ENCODE measurements at places on chromosomes 2 and 18.

GRCh38 chr2:66017763-66018162 lies 417.2 kb upstream of the MEIS1 start:
- no peak for DNase-seq

DNA sequence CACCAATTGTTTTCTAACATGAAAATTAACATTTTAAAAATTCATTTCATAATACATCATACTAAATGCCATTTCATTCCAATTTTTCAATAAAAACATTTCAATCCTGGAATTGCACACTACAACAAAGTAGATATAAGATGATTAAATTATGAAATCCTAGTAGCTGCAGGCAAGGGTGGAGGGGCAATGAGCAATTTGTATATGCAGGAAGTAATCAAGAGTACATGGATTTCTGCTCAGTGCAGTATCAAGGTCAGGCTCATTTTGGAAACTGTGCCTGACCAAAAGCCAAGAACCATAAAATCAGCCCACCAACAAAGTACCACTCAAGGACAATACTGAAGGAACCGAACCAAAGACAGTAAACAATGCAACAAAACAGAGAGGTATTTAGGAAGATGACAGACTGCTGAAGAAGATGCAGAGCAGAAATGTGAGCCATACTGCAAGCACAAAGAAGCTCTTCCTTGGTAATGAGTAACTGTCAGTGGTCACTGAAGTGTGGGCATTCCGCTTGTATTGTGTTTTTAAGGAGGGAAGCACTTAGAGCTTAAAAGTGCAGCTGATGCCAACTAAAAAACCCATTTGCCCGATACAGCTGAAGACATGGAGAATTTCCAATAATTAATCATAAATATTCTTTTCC lies 34.5 kb upstream of the DSEL start:
- no peak for DNase-seq

GRCh38 chr2:146661473-146662096 lies 1183.2 kb upstream of the ACVR2A start:
- no peak for DNase-seq

DNA sequence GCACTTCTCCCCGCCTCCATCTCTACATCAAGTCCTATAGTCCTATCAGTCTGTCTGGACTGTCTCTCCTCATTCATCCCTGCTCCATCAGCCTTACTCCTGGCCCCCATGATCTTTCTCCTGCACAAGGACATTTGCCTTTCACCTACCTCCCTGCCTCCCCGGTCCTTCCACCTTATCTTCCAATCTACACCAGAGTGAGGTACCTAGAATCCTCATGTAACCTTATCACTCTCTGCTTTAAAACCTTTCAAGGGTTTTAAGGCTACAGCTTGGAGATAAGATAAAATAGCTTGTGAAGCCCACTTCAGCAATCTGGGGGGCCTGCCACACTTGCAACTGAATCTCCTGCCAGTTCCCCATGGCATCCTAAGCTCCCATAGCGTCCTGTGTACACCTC lies 12.8 kb downstream of the CDC42EP3 start:
- DNase-seq: no peak

DNA sequence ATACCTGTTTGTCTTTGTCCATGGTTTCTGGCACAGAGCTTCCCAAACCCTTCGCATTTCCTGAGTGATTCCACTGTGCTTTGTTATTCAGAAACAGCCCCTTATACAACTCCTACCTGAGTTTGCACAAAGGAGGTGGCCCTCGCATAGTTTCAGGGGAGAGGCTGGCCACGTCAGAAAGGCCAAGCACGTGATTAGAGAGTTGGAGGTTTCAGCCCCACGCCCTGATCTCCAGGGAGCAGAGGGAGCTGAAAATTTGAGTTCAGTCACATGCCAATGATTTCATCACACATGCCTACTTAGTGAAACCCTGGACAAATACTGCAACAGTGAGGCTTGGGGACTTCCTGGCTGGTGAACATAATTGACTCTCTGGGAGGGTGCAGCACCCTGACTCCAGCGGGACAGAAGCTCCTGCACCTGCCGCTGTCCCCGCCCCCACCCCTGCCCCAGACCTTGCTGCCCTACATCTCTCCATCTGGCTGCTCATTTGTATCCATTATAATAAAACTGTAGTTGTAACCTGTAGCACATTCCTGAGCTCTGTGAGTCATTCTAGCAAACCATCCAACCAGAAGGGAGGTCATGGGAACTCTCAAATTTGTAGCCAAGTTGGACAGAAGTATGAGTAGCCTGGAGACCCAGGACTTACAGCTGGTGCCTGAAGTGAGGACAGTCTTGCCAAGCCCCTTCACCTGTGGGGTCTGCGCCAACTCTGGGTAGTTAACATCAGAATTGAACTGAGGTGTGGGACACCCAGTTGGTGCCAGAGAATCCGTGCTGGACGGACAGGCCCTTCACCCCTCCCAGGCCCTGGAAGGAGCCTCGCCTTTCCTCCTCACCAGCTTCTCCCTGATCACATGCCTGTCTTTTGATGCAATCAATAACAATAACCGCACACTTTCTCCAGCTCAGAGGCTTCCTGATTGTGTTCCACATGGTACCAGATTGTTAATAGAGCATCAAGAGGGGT lies 224.3 kb downstream of the ANAPC1 start:
- no peak for DNase-seq

DNA sequence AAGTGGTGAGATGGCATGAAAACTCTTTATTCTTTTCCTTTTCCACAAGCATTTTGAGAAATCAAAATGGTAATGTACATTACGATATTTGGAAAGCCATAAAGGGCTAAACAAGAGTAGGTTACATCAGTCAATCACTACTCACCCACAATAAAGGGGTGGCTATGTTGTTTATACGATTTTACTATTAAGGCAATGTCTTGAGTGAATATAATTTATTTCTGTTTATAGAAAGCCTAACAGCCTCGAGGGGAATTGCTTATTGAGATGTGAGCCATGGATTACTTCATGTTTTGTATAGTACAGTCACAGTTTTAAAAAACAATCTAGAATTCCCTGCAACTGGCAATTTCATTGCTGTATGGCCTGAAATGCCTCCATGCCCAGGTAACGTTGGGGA lies 237.5 kb upstream of the RBBP8 start:
- no peak for DNase-seq

- no peak for DNase-seq
Observed at GRCh38 chr18:64765908-64766307, 617.0 kb upstream of the LINC00305 start.

GRCh38 chr2:231450548-231450989 lies 13.7 kb downstream of the NCL start:
- no peak for DNase-seq

- no peak for DNase-seq
Observed at GRCh38 chr2:74688881-74689280, 34.8 kb downstream of the SEMA4F start.

DNA sequence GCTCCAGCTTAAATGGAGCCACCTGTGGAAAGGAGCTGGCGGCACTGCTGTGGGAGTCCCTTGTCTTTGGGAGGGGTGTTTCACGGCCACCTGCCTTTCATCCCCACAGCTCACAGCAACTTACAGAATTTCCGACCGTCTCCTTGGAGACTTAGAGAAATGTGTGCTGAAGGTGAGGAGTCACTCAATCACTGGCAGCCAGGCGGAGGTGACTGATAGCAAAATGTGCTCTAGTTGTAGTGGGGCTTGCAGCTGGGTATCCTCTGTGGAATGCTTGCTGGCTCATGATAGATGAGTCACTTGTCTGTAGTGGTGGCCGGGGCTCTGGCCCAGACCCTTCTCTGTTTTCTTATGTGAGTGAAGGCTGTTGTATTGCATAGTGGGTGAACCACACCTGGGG lies 110.7 kb downstream of the SH3RF3 start:
- DNase-seq: no peak

DNA sequence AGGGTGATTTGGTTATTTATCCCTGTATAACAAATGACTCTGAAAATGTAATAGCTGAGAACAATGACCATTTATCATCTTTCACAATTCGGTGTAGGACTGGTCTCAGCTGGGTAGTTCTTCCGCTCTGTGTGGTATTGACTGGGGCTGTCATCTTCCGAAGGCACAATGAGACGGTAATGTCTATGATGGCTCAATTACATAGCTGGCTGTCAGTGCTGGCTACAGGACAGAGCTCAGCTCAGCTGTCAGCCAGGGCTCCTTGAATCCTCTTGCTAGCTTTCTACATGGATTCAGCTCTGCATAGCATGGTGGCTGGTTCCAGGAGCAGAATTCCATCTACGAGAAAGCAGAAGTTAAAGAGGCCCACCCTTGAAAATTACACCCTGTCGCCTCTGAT lies 483.8 kb downstream of the TDRD15 start:
- no peak for DNase-seq

GRCh38 chr2:5868931-5869330 lies 176.7 kb downstream of the SOX11 start:
- DNase-seq: no peak

- DNase-seq: no peak
Observed at GRCh38 chr2:68723181-68723580, 11.4 kb upstream of the ARHGAP25 start.

GRCh38 chr2:198852248-198852647 lies 605.5 kb downstream of the SATB2 start:
- no peak for DNase-seq

GRCh38 chr18:75937306-75937705 lies 509.8 kb upstream of the SMIM21 start:
- DNase-seq: no peak

- no peak for DNase-seq
Observed at GRCh38 chr2:46861916-46862315, 53.7 kb downstream of the MCFD2 start.

DNA sequence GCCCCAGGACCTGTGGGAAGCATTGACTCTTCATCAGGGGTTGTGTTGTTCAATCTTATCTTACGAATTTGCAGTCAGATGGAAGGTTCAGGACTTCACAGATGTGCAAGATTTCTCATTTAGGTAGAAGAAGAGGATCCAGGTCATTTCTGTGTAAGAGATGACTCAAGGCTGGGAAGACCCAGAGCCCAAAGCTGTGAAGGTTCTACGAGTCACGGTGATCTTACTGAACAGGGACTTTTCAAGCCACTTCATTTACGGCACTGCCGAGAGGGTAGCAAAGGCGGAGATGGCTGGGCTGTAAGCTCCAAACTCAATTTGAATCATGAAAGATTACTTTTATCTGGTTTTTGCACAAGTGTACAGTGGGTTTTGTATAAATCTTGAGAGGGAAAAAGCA lies 228.0 kb upstream of the MEX3C start:
- no peak for DNase-seq

GRCh38 chr2:146540271-146540932 lies 1304.4 kb upstream of the ACVR2A start:
- no peak for DNase-seq

DNA sequence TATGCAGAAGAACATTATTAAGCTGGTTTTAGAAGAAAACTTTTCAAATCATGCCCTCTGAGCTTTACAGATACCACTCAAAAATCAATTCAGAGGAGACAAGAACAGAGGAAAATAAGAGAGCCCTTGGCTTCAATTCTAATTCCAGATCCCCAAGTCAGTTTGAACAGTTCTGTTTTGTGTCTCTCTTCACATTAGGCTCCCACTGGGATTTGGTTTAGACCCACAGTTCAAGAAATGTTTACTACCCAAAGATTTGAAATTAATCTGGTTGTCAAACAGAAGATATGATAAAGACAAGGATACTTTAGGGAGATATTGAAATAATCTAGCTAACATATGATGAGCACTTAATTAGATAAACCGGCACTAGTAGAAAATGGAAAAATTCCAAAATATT lies 329.5 kb downstream of the RAD51AP2 start:
- DNase-seq: no peak

GRCh38 chr2:5020116-5020875 lies 671.9 kb upstream of the SOX11 start:
- no peak for DNase-seq

DNA sequence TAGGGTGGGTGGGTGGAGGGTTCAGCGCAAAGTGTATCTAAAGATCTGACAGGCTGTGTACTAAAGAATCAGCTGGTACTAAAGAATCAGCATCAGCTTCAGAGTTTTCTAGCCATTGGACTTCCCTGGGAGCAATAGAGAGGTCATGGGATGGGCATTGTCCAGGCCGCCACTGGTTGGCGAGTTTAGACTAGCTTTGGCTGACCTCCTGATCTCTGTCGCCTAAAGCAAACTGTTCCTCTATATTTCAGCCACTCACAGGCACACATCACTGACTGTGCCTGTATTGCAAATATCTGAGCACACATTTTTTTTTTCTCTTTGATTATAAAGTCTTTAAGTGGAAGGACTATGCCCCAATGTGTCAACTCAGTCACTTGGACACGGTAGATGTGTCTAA lies 267.8 kb upstream of the SKOR2 start:
- DNase-seq: no peak

DNA sequence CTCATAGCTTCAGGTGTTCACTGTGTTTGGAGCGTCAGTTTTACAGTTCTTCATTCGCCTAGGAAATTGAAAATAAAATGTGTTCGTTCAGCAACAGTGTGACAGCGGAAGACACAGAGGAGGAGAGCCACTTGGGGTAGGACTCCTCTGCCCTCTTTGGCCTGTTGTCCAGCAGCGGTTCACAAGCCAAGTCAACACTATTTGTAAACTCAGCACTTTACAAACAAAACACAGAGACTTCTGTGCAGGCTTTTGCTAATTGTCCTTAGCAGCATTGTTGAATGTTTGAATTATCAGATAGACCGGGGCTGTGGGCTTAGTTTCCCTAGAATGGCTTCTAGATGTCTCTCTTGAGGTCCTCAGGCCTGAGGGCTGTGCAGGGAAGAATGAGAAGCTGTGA lies 73.2 kb downstream of the TNFRSF11A start:
- no peak for DNase-seq

DNA sequence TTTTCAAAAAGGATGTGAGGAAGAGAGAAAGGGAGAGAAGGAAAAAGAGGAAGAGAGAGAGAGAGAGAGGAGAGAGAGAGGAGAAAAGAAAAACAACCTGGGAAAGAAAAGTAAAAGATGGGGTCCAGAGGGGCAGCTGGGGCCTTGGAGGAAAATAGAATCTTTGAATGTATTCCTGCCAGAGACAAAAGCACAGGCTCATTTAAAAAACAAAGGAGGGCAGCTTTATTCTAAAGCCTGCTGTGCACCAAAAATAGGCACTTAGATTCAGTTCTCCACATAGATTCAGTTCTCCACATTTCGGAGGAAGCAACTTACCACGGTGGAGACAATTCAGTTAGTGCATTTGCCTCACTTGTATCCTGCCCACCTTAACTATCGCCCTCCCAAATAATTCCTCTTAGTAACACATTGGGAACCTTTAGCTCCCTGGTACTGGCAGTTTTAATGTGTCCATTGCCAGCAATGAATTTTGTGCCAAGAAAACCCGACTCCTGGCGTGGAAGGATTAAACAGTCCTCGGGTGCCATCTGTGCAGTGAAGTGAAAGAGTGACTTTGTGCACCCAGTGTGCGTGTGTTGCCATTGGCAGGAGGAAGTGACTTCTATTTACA lies 71.3 kb downstream of the DPP4 start:
- DNase-seq: no peak

DNA sequence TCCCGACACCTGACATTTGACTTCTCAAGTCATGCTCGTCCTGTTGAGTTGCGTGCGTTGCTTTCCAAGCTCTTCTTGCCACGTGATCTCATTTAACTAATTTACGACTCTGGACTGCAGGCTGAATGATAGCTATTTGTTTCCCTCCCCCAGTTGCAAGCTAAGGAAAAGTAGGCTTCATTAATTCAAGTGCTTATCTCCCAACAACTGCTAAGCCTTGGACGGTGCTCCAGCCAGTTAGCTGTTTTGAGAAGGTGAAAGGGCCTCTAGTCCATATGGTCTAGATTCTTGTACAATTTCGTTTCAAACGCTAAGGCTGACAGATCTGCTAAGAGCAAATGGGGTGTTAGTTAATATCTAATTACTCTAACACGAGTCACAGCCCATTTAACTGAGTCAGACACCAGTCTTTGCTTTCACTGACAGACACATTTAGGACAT lies 21.1 kb downstream of the GPR45 start:
- DNase-seq: no peak
